Activated T-helper 2 cell treated with anti-CD3 and anti-CD28 coated beads, Interferon-gamma antibody, Interleukin-2, Interleukin-4, amounts not matched to agents 10 μg/mL and 5 μg/mL and 100 μg/mL, durations not matched to agents 14 hours and 24 hours and 36 hours (primary cell): ENCODE measurements at places on chromosomes 16 and 17. TPM values are rescaled to one million over a fixed set of nuclear protein-coding genes. Genes with fewer than 3 reads are reported as not detected.

FOXF1 gene
- total RNA-seq: not detected in 2 replicates

IST1 gene
- total RNA-seq: 158 and 167 TPM in 2 replicates

NETO2 gene
- total RNA-seq: 6.2 and 6.9 TPM in 2 replicates

MMP15 gene
- total RNA-seq: 1.3 and 1.9 TPM in 2 replicates

RRAD gene
- total RNA-seq: 1.2 and 1.8 TPM in 2 replicates

PTGES3L gene
- total RNA-seq: 1.9 and 2.1 TPM in 2 replicates

GRIN2A gene
- not detected in 2 replicates for total RNA-seq

ADAP2 gene
- total RNA-seq: 0.80 and 2.0 TPM in 2 replicates

CMTR2 gene
- total RNA-seq: 17.1 and 19.6 TPM in 2 replicates

EPOP gene
- total RNA-seq: 34.9 TPM in 2 replicates

KRT20 gene
- total RNA-seq: not detected in 2 replicates

CD300E gene
- total RNA-seq: not detected in 2 replicates

RPH3AL gene
- total RNA-seq: 3.2 and 3.5 TPM in 2 replicates

KCNH6 gene
- not detected in 2 replicates for total RNA-seq

CLEC3A gene
- not detected in 2 replicates for total RNA-seq

SLC13A2 gene
- total RNA-seq: not detected in 2 replicates

MT1F gene
- 6.4 and 8.0 TPM in 2 replicates for total RNA-seq

ZMYND15 gene
- 0.09 TPM in 1 of 2 replicates, not detected in the other for total RNA-seq

LYZL6 gene
- not detected in 2 replicates for total RNA-seq

UBN1 gene
- total RNA-seq: 33.8 and 34.2 TPM in 2 replicates

DCTPP1 gene
- total RNA-seq: 127 and 128 TPM in 2 replicates

ALG1 gene
- 29.4 and 35.0 TPM in 2 replicates for total RNA-seq

COX10 gene
- total RNA-seq: 24.9 and 28.1 TPM in 2 replicates

CCL13 gene
- total RNA-seq: not detected in 2 replicates

CCL16 gene
- not detected in 2 replicates for total RNA-seq

GPR139 gene
- not detected in 2 replicates for total RNA-seq

PEMT gene
- 37.4 and 39.2 TPM in 2 replicates for total RNA-seq

RAMP2 gene
- total RNA-seq: not detected in 2 replicates

CCL2 gene
- total RNA-seq: not detected in 2 replicates

HASPIN gene
- 23.0 and 23.4 TPM in 2 replicates for total RNA-seq

SEPTIN12 gene
- total RNA-seq: not detected in 2 replicates
